ENCODE measurements at places on chromosomes 1 and 21. TPM values are rescaled to one million over a fixed set of nuclear protein-coding genes. Genes with fewer than 3 reads are reported as not detected.

CRYBG2 gene
- 24.6 TPM for total RNA-seq

PACC1 gene
- 27.7 TPM for total RNA-seq

TMEM125 gene
- 55.6 TPM for total RNA-seq

AHDC1 gene
- 45.9 TPM for total RNA-seq
